ENCODE measurements at places on chromosomes 4 and X.

- DNase-seq: no peak
Measured at GRCh38 chrX:4043951-4044350, 330.5 kb upstream of the PRKX start.

GRCh38 chr4:46839128-46839527, 69.9 kb downstream of the COX7B2 start:
- peak; percentile 51 for DNase-seq

DNA sequence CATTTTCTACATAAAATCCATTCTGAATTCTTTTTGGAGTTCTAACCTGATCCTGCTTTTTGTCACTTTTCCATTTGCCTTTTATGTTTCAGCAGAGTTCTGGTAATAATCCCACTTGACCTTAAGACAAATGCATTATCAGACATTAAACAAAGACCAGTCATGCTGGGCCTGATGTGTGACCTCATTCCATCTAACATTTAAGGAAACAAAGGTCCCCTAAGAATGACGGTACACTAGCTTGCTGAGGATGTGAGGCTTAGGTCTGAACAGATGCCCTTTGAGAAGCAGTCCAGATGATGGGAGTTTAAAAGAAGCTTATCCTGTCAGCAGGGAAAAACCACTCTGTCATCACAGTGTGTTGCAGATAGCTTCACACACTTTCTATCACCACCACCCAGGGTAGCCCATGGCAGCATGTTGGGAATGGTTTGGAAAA, 38.1 kb upstream of the PDE5A start:
- DNase-seq: no peak

DNA sequence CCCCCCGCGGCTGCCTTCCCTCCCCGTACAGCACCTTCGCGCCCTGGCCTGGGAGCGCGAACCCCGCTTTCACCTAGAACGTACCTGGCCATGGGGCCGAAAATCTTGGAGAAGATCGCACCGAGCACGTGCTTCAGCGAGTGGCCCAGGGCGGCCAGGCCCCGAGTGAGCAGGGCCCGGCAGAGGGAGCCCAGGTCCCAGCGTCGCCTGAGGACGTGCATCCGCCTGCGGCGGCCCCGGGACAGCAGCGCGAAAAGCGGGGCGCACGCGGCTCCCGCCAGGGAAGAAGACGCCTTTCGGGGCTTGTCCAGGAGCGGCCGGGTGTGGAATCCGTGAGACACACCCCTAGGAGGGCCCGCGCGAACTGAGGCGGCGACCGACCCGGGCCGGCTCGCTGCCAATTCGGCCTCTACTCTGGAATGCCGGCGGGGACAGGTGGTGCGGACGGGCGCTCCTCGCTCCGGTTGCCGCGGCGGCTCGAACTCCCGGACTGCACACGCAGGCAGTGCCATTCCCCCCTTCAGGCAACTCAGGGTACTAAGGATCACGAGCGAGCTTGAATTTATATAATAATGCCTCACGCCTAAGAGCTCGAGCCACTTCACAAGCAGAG, at the start of gene HS6ST2:
Gene HS6ST2 (minus strand): TSS at position 539 of the 613 bp plus-strand sequence.
- DNase-seq: no peak

GRCh38 chrX:99703473-99703872, 706.6 kb downstream of the PCDH19 start:
- no peak for DNase-seq

GRCh38 chrX:42070866-42071265, 147.5 kb upstream of the CASK start:
- no peak for DNase-seq

GRCh38 chr4:88623097-88623496, 30.8 kb downstream of the HERC3 start:
- DNase-seq: no peak

GRCh38 chr4:110135523-110135922, 62.9 kb downstream of the ELOVL6 start:
- DNase-seq: no peak

- peak; percentile 64 for DNase-seq
Measured at GRCh38 chr4:6021831-6022606, 3.8 kb upstream of the C4orf50 start.

DNA sequence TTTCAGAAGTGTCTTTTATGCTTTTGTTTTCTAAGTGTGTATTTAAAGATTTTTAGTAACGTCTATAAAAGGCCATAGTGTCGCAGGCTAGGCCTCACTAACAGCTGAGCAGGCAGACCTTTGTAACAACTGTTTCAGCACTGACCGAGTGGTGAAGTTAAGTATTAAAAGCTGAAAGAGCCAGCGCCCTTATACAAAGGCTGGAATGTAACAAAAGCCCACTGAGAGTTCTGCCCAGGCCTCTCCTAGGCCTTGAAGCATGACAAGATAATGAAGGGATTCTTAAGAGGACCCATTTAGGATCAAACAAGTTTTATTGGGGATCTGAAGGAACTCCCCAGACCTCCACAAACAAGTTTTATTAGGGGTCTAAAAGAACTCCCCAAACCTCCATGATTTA, 722.5 kb upstream of the PRKX start:
- no peak for DNase-seq

DNA sequence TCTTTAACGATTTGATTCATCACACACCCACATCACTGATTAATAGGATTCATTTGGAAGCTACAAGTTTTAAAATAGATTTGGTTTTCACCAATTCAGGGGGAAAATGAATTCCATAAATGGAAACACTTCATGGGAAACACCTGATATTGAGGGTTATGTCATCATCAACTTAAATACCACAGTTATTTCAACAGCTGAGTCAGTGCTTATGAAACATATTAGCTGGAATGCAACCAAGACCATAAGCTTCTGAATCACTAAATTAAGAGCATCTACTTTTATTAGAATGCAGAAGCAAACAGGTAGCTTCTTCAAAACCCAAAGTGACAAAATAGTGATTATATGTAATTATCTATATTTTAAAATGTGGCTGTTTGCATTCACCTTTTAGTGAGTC, 207.8 kb upstream of the DCAF8L1 start:
- no peak for DNase-seq

DNA sequence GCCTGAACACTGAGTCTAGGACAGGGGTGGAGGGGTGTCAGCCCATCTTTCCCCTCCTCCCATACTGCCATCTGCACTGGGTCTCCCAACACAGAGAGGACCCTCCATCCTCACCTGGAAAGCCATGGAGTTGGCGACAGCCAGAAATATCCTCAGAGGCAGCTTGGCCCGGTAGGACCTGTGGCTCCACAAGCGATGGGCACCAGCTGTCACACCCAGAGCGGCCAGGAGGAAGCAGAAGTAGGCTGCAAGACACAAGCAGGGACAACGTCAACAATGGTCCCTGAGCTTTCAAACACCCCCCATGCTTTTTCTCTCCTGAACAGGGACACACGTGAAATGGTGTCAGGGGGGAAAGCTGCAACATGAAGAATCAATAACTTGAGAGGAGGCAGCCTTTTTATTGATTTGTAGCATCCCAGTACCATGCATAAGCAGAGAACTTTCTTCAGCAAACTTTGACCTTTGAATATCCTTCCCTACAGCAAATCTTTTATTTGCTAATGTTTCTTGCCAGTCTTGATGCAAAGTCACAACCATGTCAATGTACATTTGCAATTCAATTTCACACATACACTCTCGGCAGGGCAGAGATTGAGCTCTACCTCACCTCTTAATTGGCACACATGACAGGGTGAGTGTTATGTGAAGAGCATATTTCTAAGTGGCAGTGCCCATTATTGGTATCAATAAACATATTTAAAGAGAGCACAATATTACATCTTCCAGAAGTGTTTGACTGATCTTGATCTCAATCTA, 93.2 kb downstream of the SCD5 start:
- DNase-seq: no peak

DNA sequence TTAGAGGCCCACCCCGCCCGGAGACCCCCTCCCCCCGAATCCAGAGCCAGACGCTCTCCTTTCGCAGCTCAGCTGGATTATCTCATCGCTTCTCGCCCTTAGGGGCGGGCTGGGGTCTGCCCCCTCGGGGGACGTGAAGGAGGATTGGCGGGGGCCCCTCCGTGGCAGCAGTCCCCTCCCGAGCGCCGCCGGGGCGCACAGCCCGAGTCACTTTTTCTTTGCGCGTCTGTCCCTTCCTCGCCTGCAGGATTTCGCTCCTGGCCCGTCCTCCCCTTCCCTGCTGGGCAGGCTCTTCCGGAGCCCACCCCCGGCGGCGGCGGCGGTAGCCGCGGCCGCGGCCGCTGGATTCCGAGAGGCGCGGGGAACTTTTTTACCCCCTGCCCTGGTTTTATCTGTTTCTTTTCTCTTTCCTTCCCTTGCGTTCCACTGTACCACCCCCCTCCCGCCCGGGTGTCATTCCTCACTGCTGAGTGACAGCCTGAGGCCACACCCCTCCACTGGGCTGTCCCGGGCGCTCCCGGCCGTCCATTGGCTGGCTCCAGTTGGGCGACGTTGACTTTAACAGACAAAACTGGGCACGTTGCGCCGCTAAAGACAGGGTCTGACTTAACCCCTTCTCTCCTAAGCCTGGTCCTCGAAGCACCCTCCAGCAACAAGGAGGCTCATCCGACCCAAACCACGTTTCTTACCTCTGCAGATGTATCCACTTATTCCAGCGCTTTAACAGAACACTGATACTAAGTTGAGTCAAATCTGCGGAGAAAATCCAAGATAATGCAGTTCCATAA, 492 bp upstream of the NKX3-2 start:
- no peak for DNase-seq

DNA sequence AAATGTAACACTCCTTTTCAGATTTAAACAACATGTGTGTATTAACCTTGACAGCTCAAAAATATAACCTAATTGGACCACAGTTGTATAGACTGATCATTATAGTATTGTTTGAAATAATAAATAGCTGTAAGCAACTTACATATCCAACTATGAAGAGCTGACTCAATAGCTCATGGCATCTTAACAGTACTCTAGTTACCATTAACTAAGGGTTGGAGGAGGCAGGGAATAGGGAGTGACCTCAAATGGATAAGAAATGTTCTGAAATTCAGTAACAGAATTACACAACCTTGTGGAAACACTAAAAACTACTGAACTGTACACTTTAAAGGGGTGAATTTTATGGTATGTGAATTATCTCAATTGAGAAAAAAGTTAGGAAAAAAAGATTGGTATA, 136.5 kb upstream of the CPEB2 start:
- no peak for DNase-seq

- no peak for DNase-seq
Measured at GRCh38 chrX:103356130-103356798, at the start of gene TCEAL9. TSS of gene TCEAL9 (plus strand) at chrX:103356506. CDS start at chrX:103357685, 1,179 bp downstream.

GRCh38 chrX:119411959-119412358, 12.8 kb downstream of the SLC25A43 start:
- DNase-seq: no peak

- DNase-seq: no peak
Measured at GRCh38 chr4:120055162-120055561, 11.5 kb downstream of the MAD2L1 start.

- no peak for DNase-seq
Measured at GRCh38 chr4:26579169-26579568, 4.7 kb upstream of the TBC1D19 start.

DNA sequence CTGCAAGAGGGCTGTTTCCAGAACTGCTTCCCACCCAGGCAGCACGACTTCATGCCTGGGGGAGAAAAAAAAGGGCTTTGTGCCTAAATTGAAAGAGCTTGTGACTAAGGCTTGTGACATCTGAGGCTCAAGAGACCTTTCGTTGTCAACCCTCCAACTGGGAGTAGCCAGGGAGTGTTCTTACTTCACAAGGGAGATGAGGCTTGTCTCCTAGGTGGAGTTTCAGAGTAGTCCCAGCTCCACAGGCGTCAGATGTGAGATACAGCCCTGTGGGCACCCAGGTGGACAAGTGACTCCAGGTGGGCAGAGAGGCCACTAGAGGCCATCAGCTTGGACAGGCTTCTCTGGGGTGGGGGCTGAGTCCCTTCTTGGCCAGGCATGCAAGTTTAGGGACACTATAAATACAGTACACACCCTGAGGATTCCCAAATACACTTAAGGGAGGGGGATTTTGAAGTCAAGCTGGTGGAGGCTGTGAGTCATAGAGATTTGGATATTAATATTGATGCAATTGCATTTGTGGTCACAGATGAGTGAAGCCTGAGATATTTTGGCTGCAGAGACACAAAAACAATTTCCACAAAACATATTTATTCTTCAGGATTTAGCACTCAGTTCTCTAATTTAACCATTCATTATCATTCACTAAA, 40.1 kb upstream of the SETD7 start:
- no peak for DNase-seq

GRCh38 chrX:70969635-70970481, 39.0 kb upstream of the SLC7A3 start:
- DNase-seq: no peak

DNA sequence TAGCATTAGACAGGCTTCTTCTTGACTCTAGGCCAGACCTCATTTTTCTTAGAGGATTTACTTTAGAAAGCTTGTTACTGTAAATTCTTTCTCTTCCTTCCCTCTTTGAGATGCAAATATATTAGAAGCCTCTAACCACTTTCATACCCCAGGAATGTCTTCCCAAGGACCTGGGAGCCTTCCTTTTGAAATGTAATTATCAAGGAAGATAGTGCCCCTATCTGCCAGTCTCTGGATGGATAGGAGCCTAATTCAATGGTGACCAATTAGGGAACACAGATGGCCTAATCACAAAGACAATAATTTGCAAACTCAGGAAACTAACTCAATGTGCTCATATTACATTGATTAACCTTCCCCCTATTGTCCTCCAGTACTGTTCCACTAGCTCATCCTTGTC, 145.6 kb upstream of the DCAF8L1 start:
- DNase-seq: no peak

GRCh38 chrX:13732246-13733067, 2.0 kb downstream of the TRAPPC2 start:
- no peak for DNase-seq

DNA sequence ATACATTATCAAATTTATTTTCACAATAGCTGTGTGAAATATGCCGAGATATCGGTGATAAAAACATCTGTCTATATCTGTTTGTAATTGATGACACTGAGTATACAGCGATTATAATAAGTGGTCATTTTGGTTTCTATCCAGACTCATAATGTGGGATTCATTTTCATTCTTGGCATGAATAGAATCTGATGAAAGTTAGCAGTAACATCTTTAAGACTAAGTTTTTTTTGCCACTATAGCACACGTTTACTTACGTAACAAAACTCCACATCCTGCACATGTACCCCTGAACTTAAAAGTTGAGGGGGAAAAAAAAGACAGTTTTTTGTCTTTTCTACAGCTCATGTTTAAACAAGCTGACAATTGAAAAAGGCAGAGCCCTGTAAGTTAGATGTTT, 86.4 kb downstream of the PPA2 start:
- no peak for DNase-seq
